ENCODE measurements at places on chromosomes 2 and 18.

DNA sequence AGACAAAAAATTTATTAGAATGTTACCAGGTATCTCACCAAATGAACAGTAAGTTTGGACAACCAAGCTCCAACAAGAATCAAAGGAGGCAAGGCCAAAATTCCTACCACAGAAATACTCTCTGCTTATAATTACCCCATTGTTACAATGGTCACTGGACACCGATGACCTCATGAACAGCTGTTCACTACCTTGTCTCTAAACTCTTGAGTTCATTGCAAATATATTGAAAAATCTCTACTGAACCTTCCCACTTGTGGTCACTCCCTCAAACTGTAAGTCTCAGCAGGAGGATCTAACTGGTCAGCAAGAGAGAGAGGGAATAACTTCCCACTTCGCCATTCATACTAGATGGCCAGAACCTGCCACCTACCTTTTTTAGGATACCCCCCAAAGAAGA lies 50.0 kb downstream of the ERBB4 start:
- no peaks in the 10 kb centered on the region for H3K27me3 ChIP-seq
- H3K4me1 ChIP-seq: no peaks in the 10 kb centered on the region
- no peak overlapping the region for H3K4me3 ChIP-seq
- no peak for DNase-seq

DNA sequence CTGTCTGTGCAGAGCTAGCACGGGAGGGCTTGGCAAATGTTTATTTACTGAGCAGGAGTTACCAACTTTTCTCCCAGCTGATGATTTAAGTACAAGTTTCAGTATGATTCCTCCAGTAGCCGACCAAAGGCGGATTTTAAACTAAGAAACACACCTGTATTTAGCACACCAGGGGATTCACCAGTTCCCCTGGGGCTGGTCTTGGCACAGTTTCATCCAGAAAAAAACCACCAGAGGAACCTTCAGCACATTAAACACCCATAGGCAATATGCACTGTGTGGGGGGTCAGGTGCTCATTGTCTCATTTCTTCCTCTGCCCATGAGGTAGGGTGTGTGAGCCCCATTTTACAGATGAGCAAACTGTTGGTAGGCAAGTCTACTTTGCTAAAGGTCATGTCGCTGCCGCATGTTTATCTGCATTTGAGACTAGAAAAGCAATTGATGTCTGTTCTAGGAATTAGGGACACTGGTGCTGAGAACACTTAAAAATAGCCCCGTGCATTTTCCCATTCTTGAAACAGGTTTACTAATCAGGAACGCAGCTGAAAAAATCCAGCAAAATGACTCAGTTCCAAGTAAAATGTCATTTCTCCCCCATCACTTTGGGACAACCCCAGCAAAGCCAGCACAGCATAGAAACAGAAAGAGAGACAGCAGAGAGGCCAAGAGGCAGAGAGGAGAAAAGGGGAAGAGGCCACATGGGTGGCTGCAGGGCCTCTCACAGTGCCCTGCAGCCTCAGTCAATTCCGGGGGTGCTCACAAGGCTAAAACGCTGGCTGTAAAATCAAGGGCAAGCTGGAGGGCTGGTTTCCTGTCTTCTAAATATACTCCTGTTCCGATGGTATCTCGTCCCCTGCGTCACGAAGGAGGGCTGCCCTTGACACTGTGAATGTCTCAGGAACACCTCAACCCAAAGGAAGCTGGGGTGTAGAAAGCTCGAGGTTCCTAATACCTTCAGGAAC lies 166.8 kb upstream of the ID2 start:
- peak overlapping the region; percentile 24 for H3K27ac ChIP-seq
- H3K4me1 ChIP-seq: peaks cover 12% of the 10 kb centered on the region
- peak; percentile 3 for DNase-seq
- no peaks in the 10 kb centered on the region for H3K27me3 ChIP-seq
- no peak overlapping the region for H3K4me3 ChIP-seq
- no peaks in the 10 kb centered on the region for H3K36me3 ChIP-seq

DNA sequence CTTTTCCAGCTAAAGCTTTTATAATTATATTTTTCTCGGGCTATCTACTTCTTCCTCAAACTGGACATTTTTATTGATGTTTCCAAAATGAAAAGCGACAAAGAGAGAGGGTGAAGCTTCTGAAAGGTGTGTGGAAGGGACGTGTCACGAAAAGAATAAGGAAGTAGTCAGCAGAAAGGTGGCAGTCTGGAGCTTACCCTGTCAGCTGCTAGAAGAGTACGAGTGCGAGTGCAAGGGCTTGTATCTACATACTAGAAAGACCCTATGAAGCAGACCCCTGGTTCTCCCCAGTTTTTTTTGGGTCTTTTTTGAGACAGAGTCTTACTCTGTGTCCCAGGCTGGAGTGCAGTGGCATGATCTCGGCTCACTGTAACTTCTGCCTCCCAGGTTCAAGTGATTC lies 14.6 kb downstream of the FHL2 start:
- no peak overlapping the region for H3K4me3 ChIP-seq
- no peak overlapping the region for H3K27ac ChIP-seq
- peaks cover 11% of the 10 kb centered on the region for H3K4me1 ChIP-seq
- no peaks in the 10 kb centered on the region for H3K36me3 ChIP-seq
- H3K27me3 ChIP-seq: no peaks in the 10 kb centered on the region

DNA sequence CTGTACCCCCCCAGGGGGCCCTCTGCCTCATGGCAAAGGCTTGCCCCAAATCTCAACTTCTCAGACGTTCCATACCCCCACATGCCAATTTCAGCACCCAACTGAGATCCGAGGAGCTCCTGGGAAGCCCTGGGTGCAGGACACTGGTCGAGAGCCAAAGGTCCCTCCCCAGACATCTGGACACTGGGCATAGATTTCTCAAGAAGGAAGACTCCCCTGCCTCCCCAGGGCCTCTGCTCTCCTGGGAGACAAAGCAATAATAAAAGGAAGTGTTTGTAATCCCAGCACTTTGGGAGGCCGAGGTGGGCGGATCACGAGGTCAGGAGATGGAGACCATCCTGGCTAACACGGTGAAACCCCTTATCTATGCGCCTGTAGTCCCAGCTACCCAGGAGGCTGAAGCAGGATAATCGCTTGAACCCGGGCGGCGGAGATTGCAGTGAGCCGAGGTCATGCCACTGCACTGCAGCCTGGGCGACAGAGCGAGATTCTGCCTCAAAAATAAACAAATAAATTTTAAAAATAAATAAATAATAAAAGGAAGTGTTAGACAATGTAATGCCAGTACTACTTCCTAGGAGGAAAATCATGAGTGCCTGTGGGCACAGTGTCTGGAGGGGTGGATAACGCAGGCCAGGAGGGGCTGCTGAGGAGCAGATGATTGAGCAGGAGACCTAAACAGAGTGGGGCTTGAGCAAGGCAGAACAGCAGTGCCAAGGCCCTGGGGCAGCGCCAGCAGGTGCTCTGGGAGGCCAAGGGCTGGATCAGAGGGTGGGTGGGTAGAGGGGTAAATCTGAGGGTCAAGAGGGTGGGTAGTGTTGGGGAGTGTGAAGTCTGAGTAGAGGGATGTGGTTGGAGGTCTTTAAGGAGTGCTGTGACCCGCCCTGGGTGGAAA lies 4.0 kb downstream of the ALPP start:
- H3K36me3 ChIP-seq: no peaks in the 10 kb centered on the region
- peak; percentile 30 for DNase-seq
- no peaks in the 10 kb centered on the region for H3K4me1 ChIP-seq
- no peak overlapping the region for H3K4me3 ChIP-seq
